ENCODE measurements at places on chromosomes 3 and 15.

DNA sequence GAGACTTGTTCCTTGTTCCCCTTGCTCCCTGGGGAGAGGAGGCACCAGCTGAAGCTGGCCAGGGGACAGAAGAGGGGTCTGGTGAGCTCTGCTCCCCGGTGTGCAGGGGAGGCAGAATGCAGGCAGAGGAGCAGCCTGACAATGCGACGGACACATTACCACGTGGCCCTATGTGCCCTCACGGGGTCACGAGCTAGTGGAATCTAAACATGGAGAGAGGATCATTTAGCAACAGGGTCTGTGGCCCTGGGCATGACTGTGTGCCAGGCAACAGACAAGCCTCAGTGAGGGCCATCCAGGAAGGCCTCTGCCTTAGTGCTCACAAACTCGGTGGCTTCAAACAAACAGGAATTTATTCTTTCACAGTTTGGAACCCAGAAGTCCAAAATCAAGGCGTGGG lies 8.5 kb upstream of the MUC4 start:
- DNase-seq = no peak

GRCh38 chr3:150074697-150075416 lies 104.2 kb upstream of the PFN2 start:
- DNase-seq = peak; percentile 28

GRCh38 chr3:65583188-65583587 lies 455.5 kb downstream of the MAGI1 start:
- no peak for DNase-seq

DNA sequence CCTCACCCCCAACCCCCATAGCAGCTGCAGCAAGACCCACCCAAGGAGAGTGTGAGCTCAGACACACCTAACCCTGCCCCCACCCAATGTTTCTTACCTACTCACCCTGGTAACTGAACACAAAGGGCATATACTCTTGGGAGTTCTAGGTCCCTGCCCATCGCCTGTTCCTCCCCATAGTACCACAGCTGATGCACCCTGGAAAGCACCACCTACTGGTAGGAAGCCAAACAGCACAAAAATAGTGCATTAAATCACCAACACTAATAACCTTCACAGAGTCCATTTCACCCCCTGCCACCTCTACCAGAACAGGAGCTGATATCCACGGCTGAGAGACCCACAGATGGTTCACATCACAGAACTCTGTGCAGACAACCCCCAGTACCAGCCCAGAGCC lies 245.2 kb downstream of the EFHB start:
- DNase-seq = peak; percentile 39

DNA sequence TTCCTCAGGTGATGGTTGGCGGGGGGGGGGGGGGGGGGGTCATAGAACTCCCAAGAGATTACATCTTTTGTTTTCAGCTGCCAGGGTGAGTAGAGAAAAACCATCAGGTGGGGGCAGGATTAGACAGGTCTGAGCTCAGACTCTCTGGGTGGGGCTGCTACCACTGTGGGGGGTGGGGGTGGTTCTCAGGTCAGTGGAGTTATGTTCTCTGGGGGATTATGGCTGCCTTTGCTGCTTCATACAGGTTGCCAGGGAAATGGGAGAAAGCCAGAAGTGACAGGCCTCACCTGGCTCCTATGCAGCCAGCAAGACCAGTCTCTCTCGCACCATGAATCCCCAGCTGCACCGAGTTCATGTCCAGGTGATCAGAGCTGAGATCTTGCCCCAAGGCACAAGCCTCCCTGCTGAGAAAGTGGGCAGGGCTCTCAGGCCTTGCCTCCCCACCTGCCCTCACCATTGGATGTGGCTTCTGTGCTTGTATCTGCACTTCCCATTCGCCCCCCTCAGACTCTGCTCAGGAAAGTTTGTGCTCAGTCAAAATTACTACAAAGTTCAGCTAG lies 828.1 kb downstream of the MCTP2 start:
- DNase-seq = no peak

GRCh38 chr3:123464211-123464610 lies 15.3 kb upstream of the ADCY5 start:
- DNase-seq = no peak

GRCh38 chr3:81726735-81727134 lies 34.7 kb downstream of the GBE1 start:
- DNase-seq = no peak

DNA sequence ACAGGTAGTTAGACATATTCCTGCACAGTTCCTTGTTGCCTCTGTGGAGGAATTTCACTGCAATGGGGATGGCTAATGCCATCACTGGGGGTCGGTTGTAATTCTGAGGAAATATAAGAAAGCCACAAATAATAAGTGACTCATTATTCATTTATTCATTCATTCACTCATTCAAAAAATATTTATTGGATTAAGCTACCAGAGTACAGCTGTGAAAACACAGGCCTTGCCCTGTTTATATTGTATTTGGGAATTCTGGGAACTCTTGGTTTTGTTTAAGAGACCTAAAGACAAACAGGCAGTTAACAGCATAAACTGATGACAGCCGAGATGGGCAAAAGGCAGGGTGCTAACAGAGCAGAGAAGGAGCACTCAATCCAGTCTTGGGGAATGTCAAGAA lies 23.6 kb downstream of the PTX3 start:
- no peak for DNase-seq

- DNase-seq = no peak
Observed at GRCh38 chr3:175111036-175111435, 251.9 kb downstream of the NAALADL2 start.

DNA sequence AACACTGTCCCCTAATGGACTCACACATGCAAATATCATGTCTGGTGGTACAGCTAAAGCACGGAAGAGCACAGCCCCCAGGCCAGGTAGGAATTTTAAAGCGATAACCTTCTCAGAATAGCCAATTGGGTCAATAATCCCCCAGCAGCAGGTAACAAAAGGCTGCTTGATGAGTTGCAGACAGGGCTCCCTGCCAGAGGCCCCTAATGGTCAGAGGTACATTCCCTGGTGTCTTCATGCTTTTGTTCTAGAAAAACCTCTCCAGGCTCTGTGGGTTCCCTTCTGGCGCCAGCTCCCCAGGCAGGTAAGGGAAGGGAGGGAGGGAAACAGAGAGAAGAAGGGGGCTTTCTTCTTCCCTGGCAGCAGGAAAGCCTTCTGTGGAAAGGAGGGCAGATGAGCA lies 43.4 kb upstream of the PRTG start:
- peak; percentile 34 for DNase-seq

GRCh38 chr15:89458440-89458839 lies 37.9 kb downstream of the RHCG start:
- no peak for DNase-seq

GRCh38 chr3:42495393-42495792 lies 7.0 kb upstream of the VIPR1 start:
- no peak for DNase-seq

- DNase-seq = no peak
Observed at GRCh38 chr3:41462103-41462691, 262.9 kb downstream of the CTNNB1 start.

DNA sequence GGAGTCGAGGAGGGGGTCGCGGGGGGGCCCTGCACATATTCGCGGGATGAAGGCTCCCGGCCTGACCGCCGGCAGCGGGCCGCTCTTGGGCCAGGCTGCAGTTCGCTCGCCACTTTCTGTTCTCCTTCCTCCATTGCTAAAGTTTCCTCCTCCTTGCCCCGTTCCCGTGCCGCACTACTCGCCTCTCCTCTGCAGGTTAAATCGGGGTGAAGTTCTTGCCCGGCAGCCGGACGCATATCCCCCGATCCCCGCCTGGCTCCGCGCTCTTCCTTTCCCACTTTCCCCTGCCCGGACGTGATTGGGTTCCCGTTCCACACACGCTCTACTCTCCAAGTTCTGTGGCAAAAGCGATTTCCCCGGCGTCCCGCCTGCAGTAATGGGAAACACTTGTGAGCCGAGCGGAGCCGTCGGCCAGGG lies 556 bp downstream of the CRYBG3 start:
- peak; percentile 23 for DNase-seq

GRCh38 chr3:45131201-45131600 lies 15.0 kb downstream of the CDCP1 start:
- no peak for DNase-seq

GRCh38 chr3:85821130-85821756 lies 862.5 kb downstream of the CADM2 start:
- DNase-seq = peak; percentile 49

DNA sequence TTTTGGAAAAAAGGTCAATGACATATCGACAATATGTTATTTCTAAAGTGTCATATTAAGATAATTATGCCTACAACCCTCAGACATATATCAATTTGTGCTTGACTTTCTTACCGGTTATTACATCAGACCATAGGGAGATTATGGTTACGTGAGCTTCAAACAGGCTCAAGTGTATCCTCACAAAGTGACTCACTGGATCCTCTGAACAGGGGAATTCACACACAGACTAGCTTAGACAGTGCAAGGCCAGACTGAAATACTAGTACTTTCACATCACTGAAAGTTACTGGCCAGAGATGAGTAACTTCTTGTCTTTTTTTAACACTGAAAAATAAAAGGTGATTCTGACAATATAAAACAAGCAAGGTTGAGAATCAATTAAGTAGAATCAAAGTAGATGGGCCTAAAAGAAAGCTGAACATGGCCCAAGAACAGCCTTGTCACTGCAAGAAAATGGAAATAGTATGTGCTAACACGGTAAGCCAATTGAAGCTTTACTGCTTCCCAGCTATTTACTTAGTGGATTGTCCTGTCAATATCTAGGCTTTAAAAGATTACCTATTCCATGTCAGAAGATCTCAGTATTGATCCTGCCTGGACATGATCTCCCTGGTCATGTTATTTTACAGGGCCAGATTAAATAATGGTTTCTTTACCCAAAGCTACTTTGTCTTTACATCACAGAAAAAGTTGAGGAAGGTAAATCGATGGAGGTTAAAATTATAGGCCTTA lies 848.6 kb downstream of the ROBO1 start:
- DNase-seq = no peak

DNA sequence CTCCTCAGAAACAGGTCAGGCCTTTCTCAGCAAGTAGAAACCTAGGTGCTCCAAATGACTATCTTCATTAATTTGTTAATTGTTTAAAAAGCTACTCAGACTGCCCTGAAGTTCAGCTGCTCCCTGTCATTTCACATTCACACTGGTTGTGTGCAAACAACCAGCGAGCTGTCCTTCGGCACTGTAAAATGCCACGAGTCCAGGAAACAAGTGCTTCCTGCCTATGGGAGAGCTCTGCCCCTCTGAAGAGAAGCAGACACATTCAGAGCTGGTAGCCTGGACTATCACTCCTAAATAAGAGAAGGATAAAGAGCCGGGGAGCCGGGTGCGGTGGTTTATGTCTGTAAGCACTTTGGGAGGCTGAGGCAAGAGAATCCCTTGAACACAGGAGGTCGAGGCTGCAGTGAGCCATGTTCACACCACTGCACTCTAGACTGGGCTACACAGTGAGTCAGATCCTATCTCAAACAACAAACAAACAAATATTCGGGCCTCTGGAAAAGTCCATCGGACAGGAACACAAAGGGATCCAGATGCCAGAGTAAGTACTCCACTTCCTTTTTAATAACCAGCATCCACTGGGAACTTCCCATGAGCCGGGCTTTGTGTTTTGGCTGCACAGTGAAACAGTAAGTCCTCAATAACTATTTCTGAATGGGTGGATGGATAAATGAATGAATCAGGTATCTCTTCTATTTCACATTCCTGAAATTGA lies 114.4 kb upstream of the WNT5A start:
- DNase-seq = no peak

GRCh38 chr3:143654906-143655305 lies 193.4 kb downstream of the SLC9A9 start:
- no peak for DNase-seq

GRCh38 chr3:49175530-49175929 lies 4.1 kb downstream of the KLHDC8B start:
- no peak for DNase-seq

DNA sequence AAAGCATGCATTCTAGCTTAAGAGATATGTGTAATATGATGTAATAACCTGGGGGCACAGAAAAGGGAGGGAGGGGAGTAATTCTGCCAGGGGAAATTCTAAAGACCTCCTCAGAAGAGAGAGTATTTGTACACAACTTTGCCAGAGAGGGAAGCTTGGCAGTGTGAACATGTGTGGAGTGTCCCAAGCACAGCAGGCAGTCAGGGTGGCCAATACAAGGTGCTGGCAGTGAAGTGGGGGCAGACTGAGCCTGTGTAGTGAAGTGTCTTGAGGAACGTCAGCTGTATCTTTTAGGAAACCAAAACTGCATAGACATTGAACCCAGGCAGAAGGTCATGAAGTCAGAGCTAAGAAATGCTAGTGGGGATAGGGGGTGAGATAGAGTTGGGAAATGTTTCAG lies 29.7 kb upstream of the TMEM42 start:
- no peak for DNase-seq

- DNase-seq = no peak
Observed at GRCh38 chr3:4949659-4950058, 29.6 kb upstream of the BHLHE40 start.

DNA sequence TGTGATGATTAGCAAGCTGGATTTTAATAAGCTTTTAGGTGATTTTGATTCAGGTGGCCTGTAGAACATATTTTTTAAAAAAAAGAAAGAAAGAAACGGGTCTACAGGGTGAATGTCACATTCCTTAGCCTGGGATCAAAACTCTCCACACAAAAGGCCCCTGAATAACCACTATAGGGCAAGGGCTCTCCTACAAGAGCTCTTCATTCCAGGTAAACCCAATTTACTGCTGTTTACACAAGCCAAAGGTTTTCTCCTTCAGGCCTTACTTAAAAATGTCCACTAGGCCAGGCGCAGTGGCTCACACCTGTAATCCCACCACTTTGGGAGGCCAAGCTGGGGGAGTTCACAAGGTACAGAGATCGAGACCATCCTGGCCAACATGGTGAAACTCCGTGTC lies 8.3 kb downstream of the MSL2 start:
- no peak for DNase-seq

DNA sequence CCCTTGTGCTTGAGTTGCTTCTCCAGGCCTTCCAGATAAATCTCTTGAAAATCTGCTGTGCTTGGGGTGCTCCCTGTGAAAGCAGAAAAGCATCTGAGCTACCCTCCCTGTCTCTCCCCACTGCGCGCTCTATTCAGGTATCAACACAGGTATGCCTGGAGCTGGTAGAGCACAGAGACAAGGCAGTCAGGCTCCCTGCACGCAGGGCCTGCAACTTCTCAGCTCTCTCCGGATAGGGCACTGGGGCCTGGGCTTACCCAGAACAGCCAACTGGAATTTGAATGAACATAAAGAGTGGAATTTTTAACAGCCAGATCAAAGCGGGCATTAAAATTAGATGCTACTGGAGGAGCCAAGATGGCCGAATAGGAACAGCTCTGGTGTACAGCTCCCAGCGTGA lies 183.6 kb downstream of the XXYLT1 start:
- no peak for DNase-seq

DNA sequence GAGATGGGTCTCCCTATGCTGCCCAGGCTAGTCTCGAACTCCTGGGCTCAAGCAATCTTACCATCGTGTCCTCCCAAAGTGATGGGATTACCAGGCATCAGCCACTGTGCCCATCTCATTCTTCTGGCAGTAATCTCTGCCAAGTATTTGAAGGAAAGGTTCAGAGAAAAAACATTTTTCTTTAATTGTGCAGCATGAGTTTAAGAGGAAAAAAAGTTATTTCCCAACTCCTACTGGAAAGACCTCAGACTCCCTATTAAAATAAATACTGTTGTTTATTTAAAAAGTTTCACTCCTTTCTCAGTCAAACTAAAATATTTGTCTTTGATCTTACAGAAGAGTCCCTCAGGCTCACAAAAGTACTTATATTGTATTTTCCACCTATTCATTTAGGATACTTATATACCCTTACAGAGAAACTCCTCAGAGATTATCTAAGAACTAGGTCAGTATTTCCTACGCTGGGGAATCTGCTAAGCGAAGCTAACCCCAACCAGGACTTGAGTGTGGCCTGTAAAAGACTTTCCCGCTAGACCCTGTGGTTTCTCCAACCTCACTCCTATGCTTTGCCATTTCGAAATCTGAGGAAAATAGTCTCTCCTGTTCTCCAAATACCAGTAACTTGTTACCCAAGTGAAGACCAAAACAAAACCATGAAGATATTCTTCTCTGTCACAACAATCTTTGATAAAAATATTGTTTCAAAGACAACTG lies 28.7 kb downstream of the WWTR1 start:
- no peak for DNase-seq

Measured in HAP-1 (cell line).